Frontal cortex (tissue), 4 donors: ENCODE measurements at places on chromosomes 5 and 9.

DNA sequence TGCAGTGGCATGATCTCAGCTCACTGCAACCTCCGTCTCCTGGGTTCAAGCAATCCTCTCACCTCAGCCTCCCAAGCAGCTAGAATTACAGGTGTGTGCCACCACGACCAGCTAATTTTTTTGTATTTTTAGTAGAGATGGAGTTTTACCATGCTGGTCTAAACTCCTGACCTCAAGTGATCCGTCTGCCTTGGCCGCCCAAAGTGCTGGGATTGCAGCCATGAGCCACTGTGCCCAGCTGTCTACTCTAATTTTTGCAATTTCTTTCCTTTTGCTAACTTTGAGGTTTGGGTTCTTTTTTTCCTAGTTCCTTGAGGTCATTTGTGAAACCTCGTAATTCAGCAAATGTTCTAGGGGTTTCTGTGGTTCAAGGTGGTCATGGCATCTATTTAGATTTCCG, 63.7 kb upstream of the PRLR start:
- DNase-seq: no peak

GRCh38 chr5:168364750-168365550, 73.5 kb downstream of the WWC1 start:
- DNase-seq: no peak

- DNase-seq: no peak
These were observed 37.7 kb downstream of the UBAP2 start for GRCh38 chr9:34010979-34011378.

DNA sequence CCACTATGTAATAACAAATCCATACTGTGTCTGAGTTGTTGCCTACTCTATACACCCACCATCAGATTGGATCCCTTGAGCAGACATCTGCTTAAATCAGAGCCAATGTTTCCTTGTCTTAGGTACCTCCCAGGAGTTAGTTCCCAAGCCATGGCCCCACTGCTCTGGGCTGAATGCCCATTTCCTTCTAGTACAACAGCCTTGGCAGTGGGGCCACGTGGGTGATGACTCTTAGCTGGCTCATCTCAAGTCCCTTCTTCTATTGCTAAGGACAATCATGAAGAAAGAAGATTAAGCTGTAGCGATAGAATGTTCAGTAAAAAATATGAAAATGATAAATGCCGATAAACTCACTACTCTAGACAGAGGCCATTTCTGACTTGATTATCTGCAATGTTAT, 16.6 kb downstream of the PTGR1 start:
- no peak for DNase-seq

- DNase-seq: no peak
These were observed 83.4 kb downstream of the GOLPH3 start for GRCh38 chr5:32090755-32091128.

GRCh38 chr5:141640698-141641097, 3.9 kb downstream of the RELL2 start:
- DNase-seq: no peak

DNA sequence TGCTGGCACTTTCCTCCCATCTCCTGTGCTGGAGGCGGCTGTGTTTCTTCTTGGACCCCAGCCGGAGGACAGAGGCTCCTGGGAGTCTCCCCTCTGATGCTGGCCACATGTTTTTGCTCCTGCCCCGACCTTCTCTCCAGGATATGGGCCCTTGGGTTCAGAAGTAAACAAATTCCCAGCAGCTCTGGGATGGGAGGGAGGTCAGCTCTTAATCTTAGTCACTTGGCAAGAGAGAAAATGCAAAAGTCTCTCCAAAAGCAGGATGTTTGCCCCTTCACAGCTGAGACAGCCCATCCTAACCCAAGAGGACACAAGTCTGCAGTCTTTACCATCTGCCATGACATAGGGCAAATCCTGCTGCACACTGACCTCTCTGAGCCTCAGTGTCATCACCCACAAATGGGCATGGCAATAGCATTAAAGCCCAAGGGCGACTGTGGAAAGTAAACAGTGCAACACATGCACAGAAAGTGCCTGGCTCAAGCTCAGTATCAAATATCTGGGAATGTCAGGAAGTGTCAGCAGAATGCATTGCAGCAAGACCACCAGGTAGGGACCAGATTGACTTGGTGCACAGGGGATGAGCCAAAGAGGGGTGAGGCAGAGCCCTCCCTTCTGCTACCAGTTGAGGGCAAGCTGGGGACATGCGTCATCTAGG, 117.0 kb upstream of the CXCL14 start:
- DNase-seq: no peak

DNA sequence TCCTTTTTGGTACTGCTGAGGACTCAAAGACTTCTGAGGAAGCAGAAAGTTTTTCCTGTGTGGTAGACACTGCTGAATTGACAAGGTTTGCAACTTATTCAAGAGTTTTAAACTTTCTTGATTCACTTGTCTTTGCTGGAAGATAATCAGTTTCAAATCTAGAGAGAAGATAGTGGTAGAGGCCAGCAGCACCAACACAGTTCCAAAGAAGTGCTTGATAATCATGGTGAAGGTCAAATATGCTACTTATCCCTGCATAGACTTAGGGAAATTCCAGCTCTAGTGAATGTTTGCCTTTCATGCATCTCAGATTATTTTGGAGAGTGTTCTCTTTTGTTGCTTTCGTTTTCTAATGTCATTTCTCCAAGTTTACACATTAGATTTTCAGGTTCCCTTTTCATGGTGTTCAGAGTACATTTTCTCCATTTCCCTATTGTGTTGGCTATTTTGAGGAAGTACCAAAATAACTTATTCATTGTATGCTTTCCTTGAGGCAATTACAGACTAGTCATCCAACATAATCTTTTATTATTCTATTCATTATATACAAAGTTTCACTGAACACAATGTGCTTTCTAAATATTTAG, 550 bp downstream of the IFNE start:
- no peak for DNase-seq

DNA sequence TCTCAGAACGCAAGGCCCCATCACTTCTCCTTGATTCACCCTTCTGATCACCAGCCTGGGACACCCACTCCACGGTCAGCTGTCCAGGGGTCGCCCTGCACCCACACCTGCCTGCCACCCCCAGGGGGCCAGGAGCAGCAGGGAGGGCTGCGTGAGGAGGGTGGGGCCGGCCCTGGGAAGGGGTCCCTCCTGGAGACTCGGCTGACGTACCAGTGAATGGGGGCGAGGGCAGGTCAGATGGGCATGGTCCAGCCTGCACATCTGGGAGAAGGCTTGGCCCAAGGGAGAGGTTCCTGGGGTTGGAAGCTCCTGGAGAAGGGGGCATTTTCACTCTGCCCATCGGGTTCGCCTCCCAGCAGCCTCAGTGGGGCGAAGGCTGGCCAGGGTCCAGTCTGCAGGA, 21.8 kb upstream of the SARDH start:
- no peak for DNase-seq

DNA sequence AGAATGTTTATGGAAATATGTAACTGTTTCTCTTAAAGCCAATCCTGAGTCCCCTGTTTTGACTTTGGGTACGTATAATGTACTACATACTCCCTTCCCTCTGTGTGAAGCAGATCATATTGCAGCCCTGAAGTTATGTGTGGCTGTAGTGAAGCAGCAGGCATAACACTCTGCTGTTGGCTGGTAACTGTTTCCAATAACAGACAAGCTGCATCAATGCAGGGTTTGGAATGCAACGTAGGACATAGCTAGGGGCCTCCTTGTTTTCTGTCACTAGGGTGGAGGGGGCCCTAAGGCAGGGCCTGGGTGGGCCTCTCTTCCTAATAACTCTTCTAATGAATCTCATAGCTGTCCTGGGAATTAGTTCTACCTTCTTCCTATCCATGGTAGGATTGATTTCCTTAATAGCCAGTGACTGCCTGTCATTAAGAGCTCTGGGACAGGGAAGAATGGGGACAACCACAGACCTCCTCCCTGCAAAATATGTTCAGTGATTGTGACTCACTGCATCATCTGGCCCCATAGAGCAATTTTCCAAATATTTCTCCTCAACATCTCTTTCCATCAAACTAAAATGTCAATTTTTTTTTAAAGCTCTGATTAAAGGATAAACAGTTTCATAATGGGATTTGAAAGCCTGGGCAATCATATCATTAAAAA, 129.6 kb upstream of the HMHB1 start:
- no peak for DNase-seq

DNA sequence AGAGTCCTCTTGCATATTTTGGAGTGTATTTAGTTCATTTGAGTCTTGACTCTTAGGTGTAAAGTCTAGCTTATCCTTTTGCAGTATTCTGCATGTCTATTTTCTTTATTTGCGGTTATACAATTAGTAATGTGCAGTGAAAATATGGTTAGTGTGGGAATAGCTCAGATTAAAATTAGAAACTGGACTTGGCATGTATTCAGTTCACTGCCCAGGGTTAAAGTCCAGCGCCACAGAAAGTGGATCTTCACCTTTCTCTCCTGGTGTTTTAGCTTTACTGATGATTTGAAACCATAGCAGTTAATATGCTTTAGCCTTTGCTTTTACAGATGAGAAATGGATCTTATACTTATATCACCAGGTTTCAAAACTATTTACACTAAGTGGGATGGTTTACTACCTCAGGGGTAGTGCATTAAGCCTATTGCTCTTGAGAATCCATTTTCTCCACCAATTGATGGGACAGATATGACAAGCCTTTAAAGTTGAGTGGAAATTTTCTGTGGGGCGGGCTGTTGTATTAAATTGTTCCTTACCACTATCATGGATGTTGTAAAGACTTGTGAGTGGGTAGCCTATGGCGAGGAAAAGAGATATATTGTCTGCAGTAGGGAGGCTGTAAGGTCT, 48.9 kb downstream of the PBX3 start:
- DNase-seq: no peak

- DNase-seq: no peak
These were observed 117.9 kb upstream of the IRX4 start for GRCh38 chr5:2000591-2000990.

DNA sequence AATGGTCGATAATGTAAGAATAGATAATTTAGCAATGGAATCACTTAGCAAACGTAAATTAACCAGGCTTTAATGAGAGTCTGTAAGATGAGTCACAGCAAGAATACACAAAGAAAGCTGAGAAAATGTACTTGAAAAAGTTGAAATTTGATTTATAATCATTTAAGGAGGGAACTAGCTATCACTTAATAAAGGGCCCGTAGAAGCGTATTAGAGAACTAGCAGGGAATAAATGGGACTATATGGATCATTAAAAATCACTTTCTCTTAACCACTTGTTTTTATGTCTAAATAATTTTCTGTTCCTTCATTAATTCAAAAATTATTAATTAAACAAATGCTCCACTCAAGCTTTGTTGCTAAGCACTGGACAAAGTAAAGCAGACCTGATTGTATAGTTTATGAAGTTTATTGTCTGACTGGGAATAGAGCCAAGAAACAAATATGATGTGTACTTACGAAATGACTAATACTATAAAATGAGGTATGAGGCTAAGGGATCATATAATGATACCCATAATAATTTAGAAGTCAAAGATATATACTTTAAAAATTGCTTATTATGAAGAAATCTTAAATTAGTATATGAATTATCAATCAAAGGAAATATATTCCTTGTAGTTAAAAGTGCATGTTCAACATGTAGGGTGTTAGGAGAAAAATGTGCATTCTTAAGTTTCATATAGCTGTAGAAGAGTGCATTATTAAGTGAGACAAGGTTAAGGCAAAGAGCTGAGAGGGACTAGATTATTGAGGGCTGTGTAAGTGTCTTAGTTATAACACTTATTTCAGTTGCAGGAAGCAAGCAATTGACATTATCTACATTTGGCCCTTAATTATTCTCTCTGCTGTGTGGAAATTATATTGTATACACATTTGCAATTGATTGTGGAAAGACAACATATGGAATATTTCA, 196.8 kb downstream of the PRDM9 start:
- DNase-seq: no peak

- DNase-seq: no peak
These were observed 30.6 kb upstream of the SMU1 start for GRCh38 chr9:33106827-33107621.

DNA sequence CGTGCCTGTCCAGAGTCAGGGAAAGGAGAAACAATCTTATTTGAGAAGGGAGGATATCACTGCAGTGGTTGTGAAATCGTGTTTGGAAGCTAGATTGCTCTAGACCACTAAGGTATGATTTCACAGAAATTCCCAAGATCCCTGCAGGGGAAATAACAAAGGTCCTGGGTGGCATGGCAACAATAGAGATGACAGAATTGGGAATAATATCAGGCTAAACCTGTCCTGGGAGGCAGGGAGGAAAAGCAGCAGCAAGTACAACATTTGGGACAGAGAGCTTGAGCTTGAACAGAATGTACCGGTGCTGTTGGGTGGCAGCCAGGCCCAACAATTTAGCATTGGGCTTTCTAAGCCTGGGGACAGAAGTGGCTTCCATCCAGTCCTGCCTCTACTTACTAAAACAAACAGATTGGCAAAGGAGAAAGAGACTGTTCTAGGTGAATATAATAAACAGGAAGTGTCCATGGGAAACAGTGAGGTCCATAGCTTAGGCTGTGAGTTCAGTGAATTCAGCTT, 17.0 kb upstream of the ARHGAP26 start:
- no peak for DNase-seq

DNA sequence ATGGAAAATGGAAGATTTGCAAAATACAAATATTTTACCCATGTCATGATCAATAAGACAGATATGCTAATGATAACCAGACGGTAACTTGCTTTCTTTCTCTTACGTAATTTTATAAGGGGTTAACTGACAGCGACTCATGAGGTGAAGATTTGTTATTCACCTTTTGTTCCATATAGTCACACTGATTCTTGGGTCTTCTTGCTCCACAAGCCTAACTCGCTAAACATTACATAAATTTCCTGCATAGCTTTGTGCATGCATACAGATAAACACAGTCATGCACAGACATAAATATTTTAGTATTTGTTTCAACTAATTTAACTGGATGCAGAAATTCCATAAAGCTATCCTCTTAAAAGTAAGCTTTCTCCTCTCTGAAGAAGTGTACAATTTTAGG, 225.9 kb downstream of the VPS13A start:
- no peak for DNase-seq

DNA sequence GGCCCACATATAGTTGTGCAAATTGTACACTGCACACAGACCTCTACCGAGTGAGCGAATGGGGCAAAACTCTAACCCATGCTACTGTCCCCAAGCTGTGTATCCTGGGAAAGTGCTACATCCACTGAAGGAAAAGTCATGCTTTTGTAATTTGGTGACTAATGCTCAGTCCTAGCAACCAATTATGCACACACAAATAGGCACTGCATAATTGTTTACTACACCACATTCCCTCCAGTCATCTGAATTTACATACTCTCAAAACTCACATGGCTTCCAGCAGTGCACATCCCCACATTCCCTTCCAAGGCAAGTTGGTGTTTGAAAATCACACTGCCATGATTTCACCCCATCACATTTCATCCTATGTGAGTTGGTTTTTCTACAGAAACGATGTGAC, 125.9 kb upstream of the OSMR start:
- no peak for DNase-seq

GRCh38 chr9:120439926-120440325, 140.0 kb downstream of the CDK5RAP2 start:
- DNase-seq: no peak

DNA sequence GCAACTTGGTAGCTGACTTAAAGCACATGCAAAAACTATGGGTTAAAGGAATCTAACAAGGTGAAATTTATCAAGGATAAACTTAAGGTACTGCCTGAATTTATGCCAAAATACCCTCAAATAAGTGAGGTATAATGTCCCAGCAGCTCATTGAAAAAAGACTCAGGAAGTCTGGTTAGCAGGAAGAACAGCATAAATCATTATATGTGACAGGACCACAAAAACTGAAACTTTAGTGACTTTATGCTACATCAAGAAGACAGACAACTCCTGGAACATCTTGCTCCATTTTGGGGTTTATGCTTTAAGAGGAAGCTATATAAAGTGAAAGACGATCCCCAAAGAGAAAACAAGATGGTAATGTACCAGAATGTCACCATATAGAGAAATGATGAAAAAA, 282.4 kb upstream of the ZNF462 start:
- DNase-seq: no peak
